NCI-H1417 treated with DMSO at 0.1 percent for 48 hours (cell line): ENCODE measurements at places on chromosomes 7 and 10.

DNA sequence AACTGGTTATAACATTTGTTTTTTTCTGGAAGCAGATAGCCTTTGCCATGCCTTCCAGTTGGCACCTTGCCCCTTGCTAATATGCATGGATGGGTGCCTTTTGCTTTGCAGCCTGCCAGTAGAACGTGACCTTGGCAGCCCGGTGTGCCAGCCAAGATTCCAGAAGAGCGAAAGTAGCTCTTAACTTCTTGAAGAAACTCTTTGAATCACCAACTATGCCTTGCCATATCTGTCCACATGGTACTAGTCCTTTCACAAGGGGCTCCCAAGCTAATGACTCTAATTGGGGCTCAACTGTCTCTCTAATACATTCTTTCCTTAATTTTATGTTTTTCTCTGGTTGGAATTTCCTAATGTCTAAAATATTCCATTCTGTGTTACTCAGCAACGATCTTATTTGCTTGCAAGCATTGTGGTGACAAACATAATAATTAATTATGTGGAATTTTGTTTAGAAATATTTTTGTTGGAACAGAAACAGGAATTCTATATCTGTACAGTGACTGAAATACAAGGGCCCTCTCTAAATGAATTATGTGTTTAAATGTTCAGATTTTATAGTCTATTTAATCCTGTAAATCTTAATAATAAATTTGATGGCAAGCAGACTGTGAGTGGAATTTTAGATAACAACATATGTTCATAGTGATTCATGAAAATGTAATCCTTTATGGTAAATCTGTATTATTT is 45.8 kb downstream of the HDAC9 start:
- DNase-seq, result no peak

GRCh38 chr7:117705630-117706029 is 167.6 kb downstream of the CTTNBP2 start:
- no peak for DNase-seq

- no peak for DNase-seq
These were observed 141.9 kb downstream of the PRKG1 start for GRCh38 chr10:51215951-51216834.

DNA sequence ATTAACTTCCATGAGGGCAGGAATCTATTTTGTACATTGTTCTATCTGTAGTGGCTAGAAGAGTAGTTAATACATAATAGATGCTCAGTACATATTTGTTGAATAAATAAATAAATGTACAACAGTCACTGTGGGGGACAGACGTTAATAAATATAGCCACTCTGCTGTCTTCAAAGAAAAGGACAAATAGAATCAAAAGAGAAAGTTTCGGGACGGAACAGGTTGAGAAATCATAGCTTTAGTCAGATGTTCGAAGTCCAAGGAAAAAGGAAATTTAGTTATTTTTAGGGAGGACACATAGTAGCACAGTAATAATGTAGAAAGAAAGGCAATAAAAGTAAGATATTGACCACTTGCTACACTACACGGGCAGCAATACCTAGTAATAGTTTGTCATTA is 861.4 kb downstream of the PCDH15 start:
- DNase-seq, result no peak

DNA sequence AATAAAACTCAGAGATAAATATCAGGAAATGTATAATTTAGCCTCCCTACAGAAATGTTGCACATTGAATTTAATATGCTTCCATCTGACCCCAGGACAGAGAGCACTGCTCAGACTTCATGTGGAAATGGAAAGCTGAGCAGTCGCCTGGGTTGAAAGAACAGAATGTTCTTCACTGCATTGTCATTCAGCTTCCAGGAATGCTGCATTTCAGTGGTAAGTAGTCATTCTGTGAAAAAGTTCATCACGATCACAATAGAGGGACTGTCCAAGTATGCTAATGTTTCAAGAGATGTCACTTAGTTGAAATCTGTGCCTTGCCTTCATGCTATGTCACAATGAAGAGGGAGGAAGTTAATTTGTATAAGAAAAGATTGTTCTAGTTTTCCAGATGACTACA is 147.3 kb downstream of the NRCAM start:
- no peak for DNase-seq

DNA sequence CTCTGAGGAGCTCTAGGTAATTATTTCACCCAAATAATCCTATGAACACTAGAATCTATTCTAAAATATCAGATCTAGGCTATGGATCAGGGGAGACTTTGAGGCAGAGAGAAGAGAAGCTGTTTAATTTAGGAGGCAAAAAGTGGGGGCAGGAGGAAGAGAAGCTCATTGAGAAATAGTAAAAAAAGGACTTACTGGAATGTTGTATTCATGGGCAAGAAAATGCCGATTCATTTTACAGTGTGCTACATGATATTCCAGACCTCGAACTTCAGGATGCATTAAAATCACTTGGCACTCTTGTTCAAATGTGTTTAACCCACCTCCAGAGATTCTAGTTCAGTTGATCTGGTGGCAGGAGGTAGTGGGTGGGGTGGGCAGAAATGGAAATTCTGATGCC is 109.5 kb upstream of the ITGB1 start:
- no peak for DNase-seq

DNA sequence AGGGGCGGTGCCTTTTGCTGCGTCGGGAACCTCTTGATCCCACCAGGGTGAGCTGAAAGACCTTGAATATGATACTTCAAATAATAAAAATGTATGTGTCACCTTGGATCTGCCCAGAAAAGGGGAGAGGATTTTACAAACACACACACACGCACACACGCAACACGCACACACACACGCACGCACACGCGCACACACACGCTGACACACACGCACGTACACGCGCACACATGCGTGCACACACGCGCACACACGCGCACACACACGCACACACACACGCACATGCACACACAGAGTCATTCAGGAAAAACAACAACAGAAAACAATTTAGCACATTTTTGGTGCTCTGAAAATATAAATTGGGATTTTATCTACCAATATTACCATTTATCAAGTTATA is 379.5 kb downstream of the PAXIP1 start:
- DNase-seq, result no peak

DNA sequence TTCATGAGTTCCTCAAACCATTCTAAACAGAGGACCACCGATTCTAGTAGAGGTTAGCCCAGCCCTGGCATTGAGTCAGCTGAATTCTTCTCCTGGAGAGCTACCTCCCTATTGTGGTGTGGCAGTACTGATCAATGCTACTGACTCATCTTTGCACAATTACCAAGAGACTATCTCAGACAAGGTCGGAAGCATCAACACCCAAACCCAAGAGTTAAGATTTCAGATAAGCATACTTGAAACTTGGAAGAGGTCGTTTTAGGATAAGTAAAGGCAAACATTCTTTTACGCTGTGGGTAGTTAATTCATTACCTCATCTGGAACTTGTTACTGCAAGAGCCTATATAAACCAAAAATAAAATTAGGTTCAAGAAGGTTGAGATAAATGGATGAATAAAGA is 154.6 kb upstream of the NRBF2 start:
- DNase-seq, result no peak

GRCh38 chr10:7545792-7546191 is 121.0 kb downstream of the ITIH5 start:
- DNase-seq, result no peak

DNA sequence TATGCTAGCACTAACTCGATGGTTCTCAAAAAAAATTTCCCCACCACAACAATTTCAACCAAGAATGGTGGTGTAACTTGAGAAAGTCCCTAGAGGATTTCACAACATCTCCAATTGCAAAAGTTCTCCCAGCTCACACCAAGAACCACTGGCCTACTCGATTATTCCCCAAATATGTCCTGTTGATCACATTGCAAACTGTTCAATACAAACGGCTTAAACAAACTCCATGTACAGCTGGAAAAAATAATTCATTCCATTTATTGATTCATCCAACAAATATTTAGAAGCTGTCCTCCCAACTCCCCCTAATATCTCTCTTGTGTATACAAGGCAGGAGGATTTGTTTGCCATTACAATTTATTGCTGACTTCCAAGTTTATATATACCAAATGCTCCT is 19.1 kb downstream of the TMEM176B start:
- no peak for DNase-seq

DNA sequence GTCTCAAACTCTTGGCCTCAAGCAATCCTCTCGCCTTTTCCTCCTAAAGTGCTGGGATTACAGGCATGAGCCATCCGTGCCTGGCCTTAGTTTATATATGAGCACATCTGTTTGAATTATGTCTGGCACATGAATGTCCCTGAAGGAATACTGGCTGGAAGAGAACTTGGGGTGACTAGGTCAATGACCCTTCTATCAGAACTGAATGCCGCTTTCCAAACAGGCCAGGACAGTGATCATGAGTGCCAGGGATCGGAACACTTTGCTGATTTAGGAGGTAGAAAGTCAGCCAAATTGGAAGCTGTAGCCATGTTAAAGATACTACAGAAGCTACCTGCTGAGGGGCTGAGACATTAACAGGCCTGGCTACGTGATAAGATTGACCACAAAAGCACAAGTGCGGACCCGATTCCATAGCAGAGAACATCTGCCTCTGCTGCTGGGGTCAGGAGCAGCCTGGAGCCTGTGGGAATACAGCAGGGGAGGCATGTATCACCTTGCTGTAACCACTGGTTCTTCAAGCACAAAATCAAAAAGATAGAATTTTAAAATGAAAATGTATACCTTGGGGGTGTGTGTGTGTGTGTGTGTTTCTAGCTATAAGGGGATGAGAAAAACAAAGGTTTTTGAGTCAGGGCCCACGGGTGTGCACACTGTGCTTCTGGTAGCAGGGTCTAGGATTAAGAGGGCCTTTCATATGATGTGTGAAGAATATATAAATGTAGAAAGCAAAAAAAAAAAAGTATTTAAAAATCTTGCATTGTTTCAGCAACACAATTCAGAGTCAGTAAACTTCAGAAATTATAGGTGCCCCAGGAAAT is 293.7 kb downstream of the BBS9 start:
- DNase-seq, result no peak

- no peak for DNase-seq
These were observed 280.9 kb downstream of the BBS9 start for GRCh38 chr7:33410266-33410665.

DNA sequence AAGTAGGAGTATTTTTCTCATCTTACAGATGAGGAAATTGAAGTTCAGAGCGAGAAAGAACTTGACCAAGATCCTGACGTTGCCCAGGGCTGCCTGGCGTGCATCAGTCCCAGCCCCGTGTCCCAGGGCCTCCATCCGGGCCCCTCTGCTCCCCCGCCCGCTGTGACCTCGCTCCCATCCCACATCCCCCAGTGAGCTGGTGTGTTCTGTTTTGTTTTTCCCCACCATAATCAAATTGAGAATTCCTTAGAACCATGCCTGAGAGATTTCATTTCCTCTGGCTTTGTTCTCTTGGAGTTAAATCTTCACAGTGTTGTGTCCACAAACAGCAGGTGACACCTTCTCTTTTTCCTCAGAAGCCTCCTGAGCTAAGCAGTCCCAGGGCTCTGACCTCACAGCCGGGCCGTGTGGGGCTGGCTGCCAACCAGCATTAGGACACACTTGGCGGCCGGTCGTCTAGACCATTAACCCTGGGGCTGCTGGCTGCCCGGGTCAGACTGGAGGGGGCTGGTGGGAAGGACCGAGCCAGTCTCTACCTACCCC is 44.3 kb downstream of the PFKP start:
- no peak for DNase-seq

- DNase-seq, result no peak
These were observed 209.5 kb upstream of the ZMIZ1 start for GRCh38 chr10:78859266-78859665.

- DNase-seq, result no peak
These were observed 35.8 kb downstream of the ACSL5 start for GRCh38 chr10:112409755-112410154.

DNA sequence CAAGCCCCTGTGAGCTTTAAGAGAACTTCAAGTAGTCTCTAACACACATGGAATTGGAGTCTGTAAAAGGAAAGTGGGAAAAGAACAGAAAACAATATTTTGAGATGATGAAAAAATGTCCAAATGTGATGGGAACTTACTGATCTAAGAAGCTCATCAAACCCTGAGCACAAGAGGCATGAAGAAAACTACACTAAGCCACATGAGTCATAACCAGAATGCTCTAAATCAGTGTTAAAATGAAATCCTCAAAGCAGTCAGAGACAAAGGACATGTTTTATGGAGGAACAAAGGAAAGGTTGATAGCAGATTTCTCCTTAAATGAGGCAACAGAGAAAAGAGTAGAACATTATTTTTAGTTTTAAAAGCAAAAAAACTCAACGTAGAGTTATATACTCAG is 37.2 kb downstream of the ZNF33A start:
- no peak for DNase-seq

DNA sequence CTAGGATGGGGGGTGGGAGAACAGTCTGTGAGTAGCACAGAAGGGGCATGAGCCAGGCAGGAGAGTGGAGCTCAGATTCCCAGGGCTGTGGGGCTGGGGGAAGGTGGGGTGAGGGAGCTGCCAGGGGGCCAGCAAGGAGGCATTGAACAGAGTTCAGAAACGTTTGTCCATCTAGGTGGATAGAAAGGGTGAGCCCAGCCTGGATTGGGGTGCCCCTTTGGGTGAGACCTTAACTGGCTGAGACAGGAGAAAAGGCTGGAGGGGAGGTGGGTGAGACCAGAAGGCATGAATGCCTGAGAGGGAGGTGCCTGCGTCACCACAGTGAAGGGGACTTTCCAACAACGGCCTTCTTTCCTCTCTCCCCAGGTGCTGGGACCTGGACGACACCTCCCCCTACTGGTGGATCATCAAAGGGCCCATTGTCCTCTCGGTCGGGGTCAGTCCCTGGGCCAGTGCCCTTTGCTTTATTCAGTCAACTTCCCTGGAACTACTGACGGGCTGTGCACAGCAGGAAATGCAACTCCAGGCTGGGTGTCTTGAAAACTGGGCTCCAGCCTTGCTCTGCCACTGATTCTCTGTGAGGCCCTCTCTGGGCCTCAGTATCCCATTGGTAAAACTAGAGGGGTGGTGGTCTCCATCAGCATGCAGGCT is 11.0 kb downstream of the GHRHR start:
- DNase-seq, result no peak

DNA sequence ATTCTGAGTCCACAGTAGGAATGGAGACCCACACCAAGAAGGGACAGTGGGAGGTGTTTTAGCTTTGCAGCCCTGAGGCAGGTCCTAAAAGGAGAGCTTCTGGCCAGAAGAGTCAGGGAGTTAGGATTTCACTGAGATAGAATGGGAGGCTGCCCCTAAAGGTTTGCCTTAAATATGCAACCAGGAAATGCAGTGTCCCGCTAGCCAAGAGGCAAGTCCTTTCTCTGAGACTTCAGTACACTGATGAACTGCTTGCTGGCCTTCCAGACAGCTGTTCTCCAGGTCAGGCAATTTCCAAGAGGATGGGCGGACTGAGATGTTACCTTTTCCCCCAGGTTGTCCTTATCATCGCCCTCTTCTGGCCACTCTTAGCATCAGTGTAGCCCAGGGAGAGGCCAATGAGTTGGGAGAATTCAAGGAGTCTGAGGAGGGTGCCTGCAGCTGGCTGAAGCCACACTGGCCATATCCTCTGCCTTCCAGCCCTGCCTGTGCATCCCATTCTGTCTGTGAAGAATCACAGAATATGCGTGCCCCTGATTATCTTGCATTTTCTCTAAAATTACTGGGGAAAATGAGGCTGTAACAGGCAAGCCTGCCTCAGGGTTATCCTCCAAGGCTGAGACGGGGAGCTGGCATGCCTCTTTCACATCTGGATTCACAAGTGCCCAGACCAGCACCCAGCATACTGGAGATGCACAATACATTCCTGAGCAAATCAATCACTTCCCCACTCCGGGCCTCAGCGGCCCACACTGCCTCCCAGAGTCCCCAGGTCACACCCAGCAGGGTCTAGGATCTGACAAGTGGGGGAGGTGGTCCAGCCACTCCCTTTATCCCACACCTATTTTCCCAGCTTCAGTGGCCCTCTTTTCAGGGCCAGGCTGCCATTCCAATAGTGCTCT is 2.4 kb downstream of the TLL2 start:
- DNase-seq, result no peak

- no peak for DNase-seq
These were observed 348.9 kb downstream of the DNAJB6 start for GRCh38 chr7:157685430-157686284.
